ENCODE measurements at places on chromosomes 1 and 21.
A peak's percentile ranks its signal among the peaks of the same experiment; 100 is the strongest.

DNA sequence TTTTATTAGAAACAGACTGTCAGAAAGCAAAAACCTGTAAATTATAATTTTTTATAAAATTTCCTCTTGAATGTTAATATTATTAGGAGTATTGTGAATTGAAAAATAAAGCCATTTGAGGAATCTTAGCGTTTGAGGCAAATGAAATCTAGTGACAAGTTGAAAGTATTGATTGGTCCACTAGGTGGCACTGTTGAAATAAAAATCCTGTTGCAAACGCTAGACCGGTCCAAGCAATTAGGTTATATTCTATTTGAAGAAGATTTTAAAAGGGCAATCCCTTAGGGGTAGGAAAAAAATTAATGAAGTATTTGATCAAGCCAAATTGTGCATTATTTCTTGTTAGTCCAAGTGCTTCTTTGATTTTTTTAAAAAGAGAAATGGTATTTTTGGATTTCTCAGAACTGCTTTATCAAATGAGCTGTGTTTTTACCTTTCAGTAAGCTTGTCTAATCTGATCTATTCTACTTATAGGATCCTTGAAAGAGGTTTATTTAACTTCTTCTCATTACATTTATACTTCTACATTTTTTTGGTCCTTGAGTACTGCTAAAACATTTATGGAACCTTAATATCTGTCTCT is 57.7 kb downstream of the ATG4C start:
- DNase-seq: no peak

DNA sequence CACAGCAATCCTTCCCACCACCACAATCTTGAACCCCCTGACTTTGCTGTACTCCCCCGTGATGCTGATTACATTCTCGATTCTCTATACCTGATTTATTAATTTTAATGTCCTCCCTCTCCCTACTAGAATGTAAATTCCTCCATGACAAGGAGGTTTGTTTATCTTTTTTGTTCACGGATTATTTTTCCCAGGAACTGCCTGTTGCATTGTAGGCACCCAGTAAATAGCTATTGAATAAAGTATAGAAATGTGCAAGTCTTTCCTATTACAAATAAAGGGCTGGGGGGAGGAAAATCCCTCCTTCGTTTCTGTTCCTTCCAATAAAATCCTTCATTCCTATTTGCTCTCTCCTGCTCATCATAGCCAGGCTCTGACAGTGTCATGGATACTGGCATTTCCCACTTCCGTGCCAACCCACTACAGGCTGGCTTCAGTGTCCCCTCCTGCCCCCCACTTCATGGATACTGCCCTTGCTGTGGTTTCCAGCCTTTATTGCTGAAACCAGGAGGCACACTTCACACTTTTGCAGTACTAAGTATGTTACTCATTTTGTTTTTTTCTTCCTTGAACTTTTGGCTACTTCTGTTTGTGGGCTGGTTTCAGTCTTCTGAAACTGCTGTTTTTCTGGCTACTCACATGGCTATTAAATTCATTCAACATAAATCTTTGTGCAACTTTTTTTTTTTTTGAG is 7.5 kb downstream of the KIF1B start:
- peak; percentile 9 for DNase-seq

GRCh38 chr1:198400063-198400462 is 140.4 kb downstream of the ATP6V1G3 start:
- no peak for DNase-seq

- DNase-seq: no peak
Observed at GRCh38 chr1:113768916-113769600, 9.8 kb upstream of the PHTF1 start.

DNA sequence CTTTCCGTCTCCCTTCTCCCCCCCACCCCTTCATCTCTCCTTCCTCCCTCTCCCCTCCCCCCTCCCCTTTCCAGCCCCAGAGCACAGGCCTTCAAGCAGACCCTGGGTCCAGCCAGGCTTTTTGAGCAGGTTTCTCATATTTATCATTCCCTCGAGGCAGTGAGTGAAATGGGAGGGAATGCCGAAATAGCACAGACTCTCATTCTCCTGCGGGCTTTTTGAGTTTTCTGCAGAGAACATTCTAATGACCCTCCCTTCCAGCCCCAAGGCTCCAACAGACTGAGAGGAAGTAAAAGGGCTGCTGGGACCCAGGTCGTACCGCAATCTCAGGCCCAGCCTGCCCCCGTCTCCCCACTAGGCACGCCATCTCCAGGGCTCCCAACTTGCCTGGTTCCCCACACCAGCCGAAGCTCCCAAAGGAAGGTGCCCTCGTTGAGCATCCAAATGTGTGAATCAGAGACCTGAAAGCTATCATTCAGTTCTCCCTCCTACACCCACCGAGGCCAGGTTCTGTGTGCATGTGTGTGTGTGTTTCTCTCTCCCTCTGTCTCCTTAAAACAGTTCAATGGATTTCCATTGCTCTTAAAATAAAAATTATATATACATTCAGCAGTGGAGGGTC is 22.3 kb downstream of the ACTA1 start:
- DNase-seq: no peak

GRCh38 chr21:28421716-28422524 is 570.8 kb downstream of the LTN1 start:
- DNase-seq: no peak

DNA sequence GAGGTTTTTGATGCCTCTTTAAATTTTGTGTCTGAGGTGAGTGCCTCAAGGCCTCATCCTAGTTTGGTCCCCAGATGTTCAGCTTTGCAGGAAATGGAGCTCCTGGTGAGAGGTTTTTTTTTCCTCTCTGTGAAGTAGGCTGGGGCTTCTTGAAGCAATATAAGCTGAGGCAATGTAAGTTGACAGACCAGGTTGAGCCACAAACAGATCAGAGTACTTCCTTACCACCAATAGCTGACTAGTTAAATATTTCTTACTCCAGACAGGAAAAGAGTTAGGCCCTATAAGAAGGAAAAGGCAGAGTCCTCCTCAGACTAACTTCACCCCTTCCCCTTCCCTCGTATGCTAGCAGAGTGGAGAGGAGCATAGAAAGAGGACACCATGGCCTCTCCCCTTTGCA is 341.0 kb downstream of the LMO4 start:
- no peak for DNase-seq

GRCh38 chr1:54355931-54356679 is 50.1 kb downstream of the SSBP3 start:
- no peak for DNase-seq

GRCh38 chr1:63352736-63353135 is 14.7 kb upstream of the ALG6 start:
- no peak for DNase-seq

GRCh38 chr1:84073266-84073665 is 70.8 kb upstream of the PRKACB start:
- no peak for DNase-seq

GRCh38 chr1:27346991-27347624 is 5.3 kb downstream of the SYTL1 start:
- no peak for DNase-seq

- DNase-seq: peak; percentile 10
Observed at GRCh38 chr21:35529171-35529863, 480.2 kb upstream of the RUNX1 start.

DNA sequence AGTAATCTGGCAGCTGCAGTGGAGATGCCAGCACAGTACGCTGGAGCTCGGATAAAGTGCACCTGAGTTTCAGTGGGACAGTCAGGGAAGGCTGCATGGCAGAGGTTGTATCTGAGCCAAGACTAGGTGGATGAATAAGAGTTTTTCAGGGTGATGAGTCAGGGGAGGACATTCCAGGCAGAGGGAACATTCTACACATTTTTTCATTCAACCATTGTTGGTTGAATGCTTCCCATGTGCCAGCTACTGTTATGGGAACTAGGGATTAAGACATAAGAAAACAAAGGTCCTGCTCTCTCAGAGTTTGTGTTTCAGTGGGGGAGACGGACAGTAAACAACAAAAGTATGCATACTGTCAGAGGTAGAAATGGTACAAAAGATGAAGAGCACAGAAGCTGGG is 5.2 kb downstream of the LEPR start:
- no peak for DNase-seq

DNA sequence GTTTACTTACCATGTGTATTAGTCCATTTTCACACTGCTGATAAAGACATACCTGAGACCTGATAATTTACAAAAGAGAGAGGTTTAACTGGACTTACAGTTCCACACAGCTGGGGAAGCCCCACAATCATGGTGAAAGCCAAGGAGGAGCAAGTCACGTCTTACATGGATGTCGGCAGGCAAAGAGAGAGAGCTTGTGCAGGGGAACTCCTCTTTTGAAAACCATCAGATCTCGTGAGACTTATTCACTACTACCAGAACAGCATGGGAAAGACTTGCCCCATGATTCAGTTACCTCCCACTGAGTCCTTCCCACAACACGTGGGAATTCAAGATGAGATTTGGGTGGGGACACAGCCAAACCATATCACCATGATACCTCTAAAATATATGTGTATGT is 39.3 kb upstream of the ERRFI1 start:
- DNase-seq: no peak

DNA sequence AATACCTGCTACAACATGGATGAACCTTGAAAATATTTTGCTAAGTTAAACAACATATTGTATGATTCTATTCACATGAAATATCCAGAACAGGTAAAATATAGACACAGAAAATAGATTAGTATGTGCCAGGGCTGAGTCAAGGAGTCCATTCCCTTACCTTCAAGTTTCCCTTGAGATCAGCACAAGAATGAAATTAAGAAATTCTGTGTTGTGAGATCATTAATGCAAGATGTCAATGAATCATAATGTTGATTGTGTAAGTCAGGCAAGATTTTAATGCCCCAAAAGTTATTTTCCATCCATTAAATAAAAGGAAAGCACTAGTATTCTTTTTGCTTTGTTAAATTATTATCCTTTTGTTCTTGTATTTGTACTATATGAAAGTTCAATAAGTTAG is 139.4 kb downstream of the MRPL39 start:
- no peak for DNase-seq

- DNase-seq: no peak
Observed at GRCh38 chr1:143672983-143673382, 298.8 kb downstream of the FAM72C start.

- DNase-seq: no peak
Observed at GRCh38 chr21:43929217-43929971, 64.4 kb downstream of the AGPAT3 start.
